ENCODE measurements at places on chromosomes 1 and 21.

DNA sequence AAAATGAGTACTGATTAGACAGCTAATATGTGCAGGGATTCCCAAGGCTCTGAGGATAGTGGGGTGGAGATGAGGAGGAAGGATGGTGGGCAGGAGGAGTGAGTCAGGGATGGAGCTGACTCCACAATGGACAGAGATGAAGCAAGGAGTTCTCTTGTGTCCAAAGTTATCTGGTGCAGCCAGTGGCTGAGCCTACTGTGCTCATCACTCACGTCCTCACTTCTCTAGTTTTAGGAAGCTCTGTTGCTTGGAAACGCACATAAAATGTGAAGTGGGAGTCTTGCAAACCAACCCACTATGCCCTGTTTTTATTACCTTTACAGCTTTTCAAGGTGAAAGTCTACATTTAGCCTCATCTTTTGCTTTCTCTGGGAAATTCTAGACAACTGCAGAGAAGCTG, 36.5 kb upstream of the SAMD13 start:
- no peak for ATAC-seq

- no peak for ATAC-seq
These were observed 8.7 kb upstream of the MMEL1 start for GRCh38 chr1:2641381-2642130.

DNA sequence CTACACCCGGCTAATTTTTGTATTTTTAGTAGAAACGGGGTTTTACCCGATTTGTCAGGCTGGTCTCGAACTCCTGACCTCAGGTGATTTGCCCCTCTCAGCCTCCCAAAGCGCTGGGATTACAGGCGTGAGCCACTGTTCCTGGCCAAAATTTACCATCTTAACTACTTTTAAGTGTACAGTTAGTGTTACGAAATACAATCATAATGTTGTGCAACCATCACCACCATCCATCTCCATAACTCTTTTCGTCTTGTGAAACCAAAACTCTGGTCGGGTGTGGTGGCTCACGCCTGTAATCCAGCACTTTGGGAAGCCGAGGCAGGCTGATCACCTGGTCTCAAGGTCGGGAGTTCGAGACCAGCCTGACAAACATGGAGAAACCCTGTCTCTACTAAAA, 14.1 kb upstream of the ZBTB40 start:
- ATAC-seq = no peak

DNA sequence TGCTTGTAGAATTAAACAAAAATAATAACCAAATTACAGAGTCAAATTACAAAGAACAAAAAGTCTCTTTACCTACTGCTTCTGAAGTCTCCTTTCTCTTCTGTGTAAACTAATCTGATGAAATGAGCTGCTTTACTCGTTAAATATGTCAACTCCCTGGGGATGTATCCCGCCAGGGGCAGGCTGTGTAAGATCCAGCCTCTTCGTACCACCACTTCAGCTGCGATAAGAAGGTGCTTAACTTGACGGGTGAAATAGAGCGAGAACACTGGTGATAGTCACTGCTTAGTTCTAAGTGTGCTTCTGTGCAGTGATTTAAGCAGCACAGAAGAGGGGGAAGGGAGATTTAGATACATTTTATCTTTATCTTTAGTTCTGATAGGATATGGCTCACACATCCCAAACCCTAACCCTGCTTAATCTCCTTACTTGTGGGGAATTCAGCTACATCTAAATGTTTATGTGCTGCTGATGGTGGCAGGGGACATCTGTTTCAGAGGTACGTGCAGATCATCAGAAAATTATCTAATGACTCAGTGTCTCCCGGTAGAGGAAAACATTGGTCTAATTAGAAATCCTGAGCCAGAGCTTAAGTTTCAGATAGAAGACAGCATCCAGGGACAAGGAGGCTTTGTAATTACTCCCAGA, 46.0 kb downstream of the RHOU start:
- no peak for ATAC-seq

DNA sequence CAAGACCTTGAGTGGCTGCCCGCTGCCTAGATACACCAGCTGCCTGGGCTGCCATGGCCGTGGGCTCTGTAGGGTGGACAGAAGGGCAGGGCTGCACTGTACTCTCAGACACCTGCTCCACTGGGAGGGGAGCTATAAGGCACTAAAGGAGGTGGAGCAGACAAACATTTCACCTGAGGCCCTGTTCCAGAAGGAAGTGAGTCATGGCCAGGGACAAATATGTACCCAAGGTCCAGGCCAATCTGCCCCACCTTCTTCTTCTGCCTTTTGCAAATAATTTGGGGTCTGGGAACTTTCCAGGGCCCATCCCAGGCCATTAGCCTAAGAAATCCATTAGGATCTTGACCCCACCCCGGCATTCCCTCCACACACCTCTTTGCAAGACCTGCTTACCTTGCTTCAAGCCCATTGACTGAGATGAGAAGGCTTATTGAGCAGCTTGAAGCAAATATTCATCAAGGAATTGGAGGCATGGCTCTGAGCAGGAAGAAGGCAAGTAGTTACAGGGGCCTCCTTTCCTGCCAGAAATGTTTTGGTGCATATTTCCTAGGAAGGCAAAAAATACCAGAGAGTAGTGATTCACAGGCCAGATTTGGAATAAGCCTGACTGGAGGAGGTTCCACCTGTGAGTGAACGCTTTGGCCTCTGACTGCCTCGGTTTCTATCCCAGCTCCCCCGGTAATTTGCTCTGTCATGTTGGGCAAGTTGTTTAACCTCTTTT, at the start of gene CAPN8:
Gene CAPN8, minus strand, starts transcription at position 110 of the 721 bp plus-strand sequence. Its CDS starts 55 bp downstream, at position 55.
- no peak for ATAC-seq

DNA sequence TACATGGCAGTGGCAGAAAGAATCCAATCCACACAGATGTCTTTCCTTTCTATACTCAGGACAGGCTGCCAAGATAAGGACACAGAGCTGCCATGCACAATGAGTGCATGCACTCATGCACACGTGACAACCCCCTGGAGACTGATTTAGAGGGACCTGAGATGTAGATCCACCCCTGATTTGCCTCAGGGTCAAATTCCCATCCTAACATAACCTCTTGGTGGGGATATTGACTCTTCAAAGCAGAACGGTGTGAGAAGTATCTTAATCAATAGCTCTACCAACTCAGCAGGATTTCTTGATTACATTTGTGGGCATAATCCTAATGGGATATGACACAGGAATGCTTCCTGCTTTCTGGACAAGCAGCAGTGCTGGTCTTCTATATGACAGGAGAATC, 125.2 kb upstream of the DSCAM start:
- ATAC-seq = no peak

- ATAC-seq = no peak
These were observed at the start of gene LRRC38 for GRCh38 chr1:13513895-13514546. Gene LRRC38 (minus strand): TSS chr1:13514003. CDS start chr1:13513593, 410 bp downstream.

- no peak for ATAC-seq
These were observed 31.2 kb downstream of the SLAMF1 start for GRCh38 chr1:160615660-160616059.

GRCh38 chr1:2933431-2934155, 87.7 kb upstream of the ACTRT2 start:
- ATAC-seq = no peak

- ATAC-seq = no peak
These were observed 131.2 kb downstream of the CDC7 start for GRCh38 chr1:91631718-91632330.

DNA sequence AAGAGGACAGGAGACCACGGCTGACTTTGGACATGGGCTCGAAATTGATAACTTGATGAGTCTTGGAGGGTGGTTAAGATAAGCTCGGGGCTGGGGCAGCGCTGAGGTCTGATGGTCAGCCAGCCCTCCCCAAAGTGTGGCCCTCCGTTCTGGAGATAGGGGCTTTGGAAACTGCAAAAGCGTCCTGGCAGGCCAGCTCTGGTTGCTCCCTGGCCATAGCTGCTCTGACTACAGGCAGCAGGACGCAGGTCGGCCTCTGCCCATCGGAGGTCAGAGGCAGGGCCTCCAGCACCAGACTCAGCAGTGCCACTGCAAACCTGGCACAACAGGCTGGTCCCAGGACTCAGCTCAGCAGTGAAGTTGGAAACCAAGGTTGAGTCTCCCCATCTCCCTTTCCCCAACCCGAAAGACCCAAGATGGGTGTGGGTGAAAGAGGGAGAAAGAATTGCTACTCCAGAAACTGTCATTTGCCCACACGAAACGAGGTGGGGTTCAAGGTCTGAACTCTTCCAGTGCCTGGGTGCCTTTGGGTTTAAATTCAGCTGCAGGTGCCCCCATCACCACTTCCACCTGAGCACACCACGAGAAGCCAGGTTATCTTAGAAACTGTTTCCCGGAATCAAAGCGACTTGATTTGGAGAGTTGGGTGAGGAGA, 4.8 kb downstream of the SIM2 start:
- no peak for ATAC-seq

GRCh38 chr21:42565206-42565810, 51.7 kb downstream of the SLC37A1 start:
- ATAC-seq = no peak

GRCh38 chr1:85957760-85958159, 198.8 kb downstream of the COL24A1 start:
- ATAC-seq = no peak

GRCh38 chr1:160400223-160400645, at the start of gene VANGL2:
Gene VANGL2 (plus strand): TSS chr1:160400564. CDS start chr1:160415838, 15,274 bp downstream.
- peak; percentile 50 for ATAC-seq

- no peak for ATAC-seq
These were observed 99.4 kb downstream of the TSEN15 start for GRCh38 chr1:184150776-184151531.

GRCh38 chr1:244731651-244732050, 78.7 kb downstream of the DESI2 start:
- ATAC-seq = no peak

DNA sequence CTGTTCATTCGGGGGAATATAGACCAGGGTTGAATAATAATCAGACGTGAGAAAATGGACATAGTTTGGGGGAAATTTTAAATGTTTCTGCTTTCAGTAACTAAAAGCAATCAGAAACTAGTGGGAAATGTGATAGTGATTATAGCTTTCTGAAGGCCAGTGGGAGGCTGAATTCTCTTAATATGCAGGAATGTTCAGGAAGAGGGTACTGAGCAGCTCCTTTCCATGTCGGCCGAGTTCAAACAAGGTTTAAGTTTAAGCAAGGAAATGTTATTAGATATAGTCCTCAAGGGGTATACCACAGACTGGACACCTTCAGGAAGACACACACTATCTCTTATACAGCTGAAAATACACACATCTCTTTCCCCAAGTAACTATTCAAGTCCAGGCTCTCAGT, 105.5 kb downstream of the HHAT start:
- ATAC-seq = no peak

GRCh38 chr1:113928187-113928930, 765 bp upstream of the HIPK1 start:
- peak; percentile 32 for ATAC-seq

GRCh38 chr1:187013582-187014200, 184.9 kb downstream of the PLA2G4A start:
- no peak for ATAC-seq

DNA sequence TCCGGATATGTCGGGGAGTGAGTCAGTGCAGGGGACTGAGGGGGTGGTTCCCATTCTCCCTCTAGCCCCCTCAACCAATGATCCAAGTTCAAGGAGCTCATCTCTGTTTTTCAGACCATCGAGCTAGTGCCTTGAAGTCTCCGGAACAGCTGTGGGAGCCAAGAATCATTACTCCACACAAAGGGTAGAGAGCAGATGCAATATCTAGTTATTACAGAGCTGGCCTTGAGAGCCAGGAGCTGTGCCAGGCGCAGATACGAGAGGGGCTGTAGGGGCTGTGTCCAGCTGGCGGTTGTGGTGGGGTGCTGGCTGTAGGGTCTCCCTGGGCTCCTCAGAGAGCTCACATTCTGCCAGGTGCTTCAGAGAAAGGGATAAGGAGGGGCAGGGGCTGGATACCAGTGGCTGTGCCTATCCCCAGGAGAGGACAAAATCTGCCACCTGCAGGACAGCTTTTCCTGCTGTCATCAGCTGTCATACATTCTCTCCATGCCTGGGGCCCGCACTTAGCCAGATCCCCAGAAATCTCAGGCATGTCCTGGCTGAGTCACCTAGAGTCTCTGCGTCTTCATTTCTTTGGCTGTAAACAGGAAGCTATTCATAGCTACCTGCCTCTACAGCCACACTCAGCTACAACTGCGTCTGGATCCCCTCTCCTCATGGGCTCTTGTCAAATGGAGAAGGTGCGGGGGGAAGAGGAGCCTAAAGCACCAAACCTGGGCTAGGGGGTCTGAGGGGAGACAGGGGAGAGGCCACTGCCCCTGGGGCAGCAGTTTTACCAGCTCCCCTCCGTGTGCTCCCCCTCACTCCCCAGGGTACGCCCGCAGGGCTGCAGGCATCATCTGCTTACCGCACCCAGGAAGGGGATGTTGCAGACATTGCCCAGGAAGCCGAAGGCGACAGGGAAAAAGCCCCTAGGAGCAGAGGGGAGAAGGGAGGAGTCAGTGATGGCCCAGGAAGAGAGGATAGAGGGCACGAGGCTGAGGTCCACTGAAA, 2.4 kb upstream of the KISS1 start:
- no peak for ATAC-seq

DNA sequence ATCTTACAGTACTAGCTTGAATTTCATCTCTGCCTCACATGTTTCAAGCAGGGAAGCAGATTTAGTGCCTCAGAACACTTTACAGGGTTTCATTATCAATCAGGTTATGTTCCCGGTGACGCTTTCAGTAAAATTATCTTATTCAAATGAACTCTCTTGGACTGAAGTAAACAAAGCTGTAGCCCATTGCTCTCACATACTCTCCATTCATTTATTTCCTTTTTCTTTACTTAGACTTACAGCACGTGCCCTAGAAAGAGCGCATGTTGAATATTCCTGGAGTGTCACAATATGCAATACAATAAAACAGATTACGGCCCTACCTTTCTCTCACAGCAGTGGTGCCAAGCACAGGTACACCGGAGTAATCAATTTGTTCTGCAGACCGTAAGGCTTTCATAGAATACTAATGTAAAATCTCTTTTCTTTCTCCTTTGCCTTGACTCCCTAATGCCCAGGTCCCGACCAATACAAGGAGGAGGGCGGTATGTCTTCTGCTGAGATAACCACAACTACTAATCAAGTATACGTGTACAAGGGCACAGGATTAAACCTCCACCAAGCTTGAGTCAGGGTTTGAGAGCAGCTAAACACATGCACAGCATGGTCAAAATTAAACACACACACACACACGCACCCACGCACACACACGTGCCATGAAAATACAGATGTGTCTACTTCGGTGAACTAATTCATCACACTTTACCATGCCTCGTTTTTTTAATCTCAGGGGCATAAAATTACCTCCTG, 62.8 kb downstream of the NRIP1 start:
- peak; percentile 67 for ATAC-seq

GRCh38 chr1:12188115-12188514, 21.3 kb downstream of the TNFRSF1B start:
- ATAC-seq = no peak

- ATAC-seq = no peak
These were observed 60.1 kb upstream of the GCLM start for GRCh38 chr1:93969371-93969770.

- ATAC-seq = peak; percentile 42
These were observed 28.3 kb downstream of the EIF2D start for GRCh38 chr1:206583707-206584648.

GRCh38 chr1:235911876-235912275, 45.2 kb upstream of the LYST start:
- no peak for ATAC-seq
